ENCODE measurements at places on chromosomes 5 and 9. TPM values are rescaled to one million over a fixed set of nuclear protein-coding genes. Genes with fewer than 3 reads are reported as not detected.

Gene ADAMTS6
- total RNA-seq = 0.12 TPM

Gene OLFML2A
- total RNA-seq = 12.1 TPM

Gene ARHGEF37
- total RNA-seq = 11.9 TPM

Gene TPM2
- 321 TPM for total RNA-seq

Gene FBP1
- total RNA-seq = 51.4 TPM

Gene PCDHGA6
- 1.5 TPM for total RNA-seq

Gene LCP2
- 8.0 TPM for total RNA-seq

Gene SPINK1
- total RNA-seq = 623 TPM

Gene MARCHF3
- total RNA-seq = 32.5 TPM

Gene GRM6
- total RNA-seq = not detected

Gene LTC4S
- total RNA-seq = 5.4 TPM

Gene OR1Q1
- total RNA-seq = not detected

Gene GARIN3
- not detected for total RNA-seq

Gene ACOT12
- total RNA-seq = not detected

Gene PLPPR1
- total RNA-seq = 0.69 TPM

Gene PCDHB14
- total RNA-seq = 1.8 TPM

Gene ATOSB
- total RNA-seq = 44.6 TPM

Gene PCDHB13
- 0.40 TPM for total RNA-seq

Data from colonic mucosa (tissue), 4 donors.